ENCODE measurements at places on chromosomes 11 and 22.
A peak's percentile ranks its signal among the peaks of the same experiment; 100 is the strongest.

DNA sequence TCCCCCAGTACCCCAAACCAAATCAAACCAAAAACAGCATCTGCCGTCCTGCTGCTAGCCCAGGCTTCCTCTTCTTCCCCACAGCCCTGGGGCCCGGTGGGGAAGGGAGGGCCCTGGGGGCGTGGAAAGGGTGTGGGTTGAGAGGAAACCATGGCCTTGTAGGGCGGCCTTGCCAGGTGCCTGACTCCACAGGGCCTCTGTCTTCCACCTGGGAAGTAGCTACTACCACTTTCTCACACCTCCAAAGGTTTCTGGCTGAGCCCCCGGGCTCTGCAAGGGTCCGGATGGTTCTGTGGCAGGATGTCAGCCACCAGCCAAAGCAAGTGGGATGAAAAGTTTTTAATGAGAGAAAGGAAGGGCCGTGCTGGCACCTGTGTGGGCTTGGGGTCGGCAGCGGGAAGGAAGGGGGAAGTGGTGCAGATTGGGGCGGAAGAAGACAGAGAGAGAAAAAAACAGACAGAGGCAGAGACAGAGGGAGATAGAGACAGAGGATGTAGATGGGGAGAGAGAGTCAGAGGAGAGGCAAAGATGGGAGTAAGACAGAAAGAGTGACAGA is 10.5 kb downstream of the TPST2 start:
- peak; percentile 27 for DNase-seq

GRCh38 chr11:95406271-95406670 is 175.3 kb upstream of the SESN3 start:
- DNase-seq: no peak

DNA sequence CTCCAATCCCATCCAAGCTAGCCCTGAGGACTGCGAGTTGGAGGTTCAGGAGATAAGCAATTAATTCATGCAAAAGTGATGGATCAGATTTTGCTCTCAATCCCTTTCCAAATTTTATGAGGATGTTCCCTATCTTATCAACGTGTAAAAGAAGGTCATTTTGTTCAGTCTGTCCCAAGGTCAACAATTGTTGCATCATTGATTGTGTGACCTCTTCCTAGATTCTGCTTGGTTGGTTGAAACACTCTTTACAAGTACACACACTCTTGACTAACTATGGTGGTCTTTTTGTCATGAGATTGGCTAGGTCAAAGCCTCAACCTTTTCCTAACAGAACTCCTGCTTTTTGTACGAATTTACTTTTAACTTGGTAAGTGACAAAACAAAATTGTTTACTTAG is 41.7 kb downstream of the COMMD9 start:
- no peak for DNase-seq

- DNase-seq: no peak
These were observed 13.9 kb upstream of the PTS start for GRCh38 chr11:112212290-112212689.

DNA sequence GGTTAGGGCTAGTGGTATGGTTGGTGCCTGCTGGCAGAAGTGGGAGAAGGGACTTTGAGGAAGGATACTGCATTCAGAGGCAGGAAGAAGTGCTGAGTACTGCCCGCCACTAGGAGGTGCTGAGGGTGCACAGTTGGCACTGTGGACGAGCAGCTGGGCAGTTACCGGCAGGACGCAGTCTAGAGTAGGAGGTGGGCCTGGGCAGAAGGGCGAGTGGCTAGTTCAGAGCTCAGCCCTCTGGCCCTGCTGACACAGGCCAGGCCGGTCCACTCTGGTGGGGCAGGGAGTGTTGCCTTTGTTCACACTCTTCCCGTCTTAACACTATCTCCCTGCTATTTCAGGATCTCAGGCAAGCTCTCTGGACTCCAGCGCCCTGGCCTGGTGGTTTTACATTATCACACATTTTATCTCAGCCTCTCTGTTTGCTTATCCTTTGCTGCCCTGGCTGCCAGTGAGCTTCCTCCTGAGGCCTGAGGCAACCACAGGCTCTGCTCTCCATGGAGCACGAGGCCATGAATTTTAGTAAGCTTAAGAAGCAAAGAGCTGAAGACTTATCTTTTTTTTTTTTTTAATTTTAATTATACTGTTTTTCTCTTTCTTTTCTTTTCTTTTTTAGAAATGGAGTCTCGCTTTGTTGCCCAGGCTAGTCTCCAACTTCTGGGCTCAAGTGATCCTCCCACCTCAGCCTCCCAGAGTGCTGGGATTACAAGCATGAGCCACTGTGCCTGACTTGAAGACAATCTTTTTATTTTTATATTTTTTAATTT is 26.9 kb downstream of the SNAP29 start:
- DNase-seq: peak; percentile 3

DNA sequence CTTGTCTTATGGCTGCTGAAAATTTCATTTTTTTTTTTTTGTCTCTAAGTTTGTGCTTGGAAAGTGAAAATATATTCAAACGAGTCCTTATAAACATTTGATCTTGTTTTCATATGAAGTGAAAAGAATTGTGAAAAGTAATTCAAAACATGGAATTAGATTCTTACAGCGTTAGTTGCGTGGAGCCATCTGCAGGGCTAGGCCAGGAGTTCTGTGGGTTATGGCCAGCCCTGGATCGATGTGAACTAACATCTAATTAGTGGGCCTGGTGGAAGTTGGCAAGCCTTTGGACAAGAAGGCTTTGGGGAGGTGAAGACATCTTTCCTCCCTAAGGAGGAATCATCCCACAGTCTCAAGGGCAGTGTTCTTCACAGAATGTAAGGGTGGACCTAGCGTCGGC is 37.2 kb downstream of the PARVA start:
- no peak for DNase-seq

DNA sequence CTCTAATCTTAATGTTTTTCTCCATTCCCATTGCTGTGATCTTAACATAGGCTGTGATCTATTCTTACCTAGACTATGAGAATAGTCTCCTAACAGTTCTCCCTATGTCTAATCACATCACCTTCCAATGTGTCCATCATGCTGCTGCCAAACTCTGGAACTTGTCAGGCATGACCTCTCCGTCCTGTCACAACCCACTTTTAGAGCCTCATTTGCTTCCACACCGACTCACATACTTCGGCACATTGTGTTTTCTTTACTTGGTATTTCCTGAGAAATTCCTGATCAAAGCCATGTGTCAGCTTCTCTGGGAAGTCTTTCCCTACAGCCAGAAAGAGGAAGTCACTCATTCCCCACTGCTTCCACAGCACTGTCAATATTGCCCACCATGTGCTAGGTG is 40.5 kb upstream of the BIRC3 start:
- DNase-seq: no peak

DNA sequence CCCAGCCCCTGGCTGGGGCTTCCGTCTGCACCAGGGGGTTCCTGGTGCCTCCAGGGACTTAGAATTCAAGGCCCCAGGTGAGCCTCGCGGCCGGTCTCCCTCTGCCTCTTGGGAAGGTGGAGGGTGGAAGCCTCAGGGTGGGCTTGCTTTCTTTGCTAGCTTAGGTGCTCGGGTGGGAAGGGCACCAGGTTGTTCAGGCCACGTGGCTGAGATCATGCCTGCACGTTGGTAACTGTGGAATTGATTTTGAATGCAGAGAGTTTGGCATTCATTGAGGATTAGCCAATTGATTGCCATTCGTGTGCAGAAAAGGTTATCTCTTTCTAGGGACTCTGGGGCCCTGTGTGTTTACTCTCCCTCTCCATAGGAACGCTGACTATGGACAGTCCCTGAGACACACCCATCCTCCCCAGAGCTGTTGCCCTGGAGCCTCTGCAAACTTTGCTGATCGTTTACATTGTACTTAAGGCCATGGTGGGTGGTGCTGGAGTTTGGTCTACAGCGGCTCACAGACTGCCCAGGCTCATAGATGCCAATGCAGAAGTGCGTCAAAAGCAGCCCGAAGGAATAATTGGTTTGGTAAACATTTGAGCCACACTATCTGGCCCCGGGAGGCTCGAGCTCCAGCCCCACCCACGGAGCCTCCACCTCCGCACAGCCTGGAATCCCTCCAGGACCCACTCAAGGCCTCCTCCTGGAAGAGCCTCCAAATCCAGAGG is 1457.7 kb downstream of the BRD1 start:
- no peak for DNase-seq

GRCh38 chr11:78493413-78493975 is 75.9 kb upstream of the GAB2 start:
- DNase-seq: no peak

DNA sequence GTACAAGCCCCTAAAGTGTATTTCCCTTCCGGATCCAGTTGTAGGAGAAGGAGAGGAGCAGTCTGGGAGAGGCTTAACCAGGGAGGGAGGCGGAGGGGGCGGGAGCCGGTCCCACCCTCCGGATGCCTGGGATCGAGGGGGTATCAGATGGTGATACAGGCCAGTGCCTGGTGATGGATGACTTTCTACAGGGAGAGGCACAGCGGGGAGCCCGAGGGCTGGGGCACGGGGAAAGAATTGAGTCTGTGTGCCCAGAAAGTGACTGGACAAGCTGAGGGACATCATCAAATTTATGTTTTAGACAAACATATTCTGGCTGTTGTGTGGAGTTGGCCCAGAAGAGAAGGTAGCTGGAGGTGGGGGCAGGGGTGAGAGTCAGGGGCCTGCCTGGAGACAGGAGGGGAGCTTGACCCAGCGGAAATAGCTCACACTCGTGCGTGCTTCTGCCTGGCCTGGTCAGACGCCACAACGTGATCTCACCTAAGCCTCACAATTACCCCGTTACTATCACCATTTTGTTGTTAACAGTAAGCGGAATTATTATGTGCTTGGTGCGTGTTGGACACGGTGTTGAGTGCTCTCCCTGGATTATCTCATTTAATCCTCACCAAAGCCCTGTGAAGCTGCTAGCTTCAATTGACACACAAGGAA is 42.4 kb downstream of the AMPD3 start:
- no peak for DNase-seq

DNA sequence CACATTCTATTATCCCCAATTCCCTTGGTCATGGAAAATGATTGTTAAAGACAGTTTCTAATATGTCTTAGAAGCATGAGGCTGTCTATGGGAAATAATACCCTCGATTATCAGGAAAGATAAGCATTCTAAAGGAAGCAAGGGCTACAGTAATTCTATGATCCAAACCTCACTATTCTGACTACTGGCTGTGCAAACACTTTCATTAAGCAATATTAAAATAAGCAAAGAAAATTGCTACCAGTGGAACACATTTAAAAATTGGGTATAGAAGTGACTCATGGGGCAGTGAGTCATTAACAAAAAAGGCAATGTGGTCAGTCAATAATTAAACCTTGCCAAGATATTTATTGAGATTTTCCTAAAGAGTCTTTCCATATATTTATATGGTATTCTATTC is 1415.2 kb upstream of the TENM4 start:
- no peak for DNase-seq

GRCh38 chr11:60469723-60470122 is 14.1 kb downstream of the MS4A1 start:
- DNase-seq: no peak

DNA sequence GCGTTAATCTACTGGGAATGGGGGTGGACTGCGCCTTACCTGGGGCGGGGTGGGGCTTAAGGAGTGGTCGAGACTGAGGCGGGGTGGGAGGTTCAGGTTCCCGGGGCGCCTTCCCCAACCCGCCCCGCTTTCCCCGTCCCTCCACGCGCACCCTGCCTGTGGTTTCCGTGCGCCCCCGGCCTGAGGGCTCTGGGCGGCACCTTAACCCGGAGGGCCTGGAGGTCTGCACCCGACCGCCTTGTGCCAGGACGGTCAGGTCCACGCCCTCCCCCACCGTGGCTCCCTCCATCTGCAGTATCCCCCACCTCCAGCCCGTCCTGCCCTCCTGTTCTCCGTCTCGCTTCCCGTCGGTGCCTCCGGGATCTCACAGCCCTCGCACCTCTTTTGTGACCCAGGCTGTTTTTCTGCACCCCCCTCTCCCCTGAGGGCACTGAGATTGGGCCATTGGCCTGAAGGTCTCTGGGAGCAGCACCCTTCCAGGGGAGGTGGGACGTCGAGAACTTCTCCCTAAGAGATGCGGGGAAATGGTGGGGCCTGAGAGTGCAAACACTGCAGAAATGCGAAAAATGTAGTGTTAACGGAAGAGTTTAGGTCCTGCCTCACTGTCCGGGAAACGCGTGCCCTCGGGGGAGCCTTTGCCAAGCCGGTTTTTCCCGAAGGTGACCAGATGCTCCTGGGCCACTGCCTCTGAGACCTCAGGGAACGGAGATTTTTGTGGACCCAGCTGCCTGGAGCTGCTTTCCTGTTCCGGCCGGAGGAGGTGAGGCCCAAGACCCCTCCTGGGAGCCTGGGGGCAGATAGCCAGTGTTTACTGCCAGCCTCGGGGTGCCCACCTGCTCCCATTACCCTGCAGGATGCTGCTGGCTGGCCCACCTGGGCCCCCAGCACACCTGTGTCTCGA is 1.2 kb upstream of the ASCL2 start:
- no peak for DNase-seq

DNA sequence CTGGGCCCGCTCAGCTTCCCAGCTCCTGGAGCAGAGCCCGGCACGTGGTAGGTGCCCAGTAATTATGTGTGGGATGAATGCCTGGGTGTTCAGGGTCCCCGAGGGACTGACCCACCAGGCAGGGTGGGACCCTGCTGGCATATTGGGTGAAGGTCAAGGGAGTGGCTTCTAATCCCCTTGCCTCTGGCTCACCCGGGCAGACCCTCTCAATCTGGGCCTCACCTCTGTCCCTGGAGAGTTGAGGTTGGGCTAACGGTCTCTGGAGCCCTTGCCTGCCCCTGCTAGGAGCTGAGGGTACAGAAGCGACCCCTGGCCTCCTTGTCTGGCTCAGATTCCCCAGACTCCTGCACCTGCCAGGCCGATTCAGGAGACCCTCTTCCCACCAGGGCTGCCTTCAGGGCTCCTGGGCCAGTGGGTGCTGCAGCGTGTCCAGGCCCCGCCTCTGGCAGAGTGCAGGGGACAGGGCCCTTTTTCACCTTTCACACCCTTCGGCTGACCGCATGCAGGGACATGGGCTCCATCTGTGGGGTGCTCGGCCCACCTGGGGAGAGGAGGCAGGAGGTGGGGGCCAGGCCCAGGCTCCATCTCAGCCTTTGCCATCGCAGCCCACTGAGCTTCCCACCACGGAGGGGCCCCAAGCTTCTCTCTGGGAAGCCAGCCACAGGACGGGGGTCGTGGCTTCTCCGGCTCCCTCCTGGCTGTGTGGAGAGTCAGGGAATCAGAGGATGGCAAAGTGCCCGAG is 3.8 kb upstream of the CTSD start:
- no peak for DNase-seq

- DNase-seq: no peak
These were observed 63.6 kb upstream of the FAM181B start for GRCh38 chr11:82796998-82797961.

GRCh38 chr11:47271961-47272661 is 2.2 kb downstream of the MADD start:
- no peak for DNase-seq

- DNase-seq: no peak
These were observed 160.9 kb downstream of the IGLL1 start for GRCh38 chr22:23419171-23419570.

GRCh38 chr11:75931124-75931523 is 116.1 kb downstream of the UVRAG start:
- DNase-seq: no peak

GRCh38 chr22:47139013-47139789 is 376.8 kb downstream of the TBC1D22A start:
- DNase-seq: no peak

DNA sequence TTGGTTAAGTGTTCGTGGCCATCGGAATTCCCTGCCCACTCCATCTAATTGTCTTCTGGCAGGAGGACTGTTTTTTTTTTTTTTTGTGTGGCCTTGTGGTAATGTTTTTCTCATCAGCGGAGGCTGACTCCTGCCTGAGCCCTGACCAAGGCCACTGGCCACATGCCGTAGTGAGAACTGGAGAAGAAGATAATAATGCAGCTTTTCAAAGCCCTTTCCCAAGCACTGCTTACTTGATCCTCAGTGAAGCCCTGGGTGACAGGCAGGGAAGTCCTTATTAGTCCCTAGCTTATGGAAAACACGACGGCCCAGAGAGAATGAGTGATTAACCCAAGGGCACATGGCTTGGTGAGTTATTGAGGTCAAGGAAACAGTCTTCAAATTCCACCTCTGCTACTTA is 71.2 kb downstream of the ADM start:
- no peak for DNase-seq

Data from effector memory CD4-positive, alpha-beta T cell (primary cell).